ENCODE measurements at places on chromosomes 3 and 15.

DNA sequence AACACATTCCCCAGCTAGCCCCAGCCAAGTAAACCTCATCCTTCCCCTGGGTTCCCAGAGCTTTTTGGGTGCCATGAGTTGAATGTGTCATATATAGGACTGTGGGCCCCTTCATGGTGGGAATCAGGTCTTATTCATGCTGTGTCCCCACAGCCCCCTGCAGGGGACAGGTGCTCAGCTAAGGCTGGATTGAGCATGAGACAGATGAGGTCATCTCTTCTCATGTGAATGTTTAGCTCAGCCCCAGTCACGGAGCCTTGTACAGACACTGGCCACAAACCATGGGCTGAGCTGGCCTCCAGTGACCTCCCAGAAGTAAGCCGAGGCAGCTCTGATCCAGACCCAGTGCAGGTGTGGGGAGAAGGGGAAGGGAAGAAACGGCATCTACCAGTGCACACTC is 70.7 kb downstream of the C3orf70 start:
- no peak for DNase-seq

DNA sequence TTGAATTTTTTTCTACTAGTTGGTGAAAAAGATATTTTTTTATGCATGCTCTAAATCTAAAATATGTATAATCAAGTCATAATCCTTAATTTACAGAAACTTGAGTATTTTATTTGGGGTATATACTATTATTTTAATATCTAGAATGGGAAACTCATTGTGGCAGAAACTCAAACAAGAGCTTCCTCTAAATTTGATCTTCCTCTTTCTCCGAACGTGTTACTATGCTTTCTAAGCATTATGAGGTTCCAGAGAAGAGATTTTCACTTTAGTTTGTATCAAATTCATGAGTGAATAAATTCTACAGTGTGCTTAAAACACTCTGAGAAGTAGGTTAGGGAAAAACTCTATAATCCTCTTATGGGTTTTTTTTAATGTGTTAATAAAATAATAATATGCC is 173.1 kb downstream of the POTEB3 start:
- no peak for DNase-seq

DNA sequence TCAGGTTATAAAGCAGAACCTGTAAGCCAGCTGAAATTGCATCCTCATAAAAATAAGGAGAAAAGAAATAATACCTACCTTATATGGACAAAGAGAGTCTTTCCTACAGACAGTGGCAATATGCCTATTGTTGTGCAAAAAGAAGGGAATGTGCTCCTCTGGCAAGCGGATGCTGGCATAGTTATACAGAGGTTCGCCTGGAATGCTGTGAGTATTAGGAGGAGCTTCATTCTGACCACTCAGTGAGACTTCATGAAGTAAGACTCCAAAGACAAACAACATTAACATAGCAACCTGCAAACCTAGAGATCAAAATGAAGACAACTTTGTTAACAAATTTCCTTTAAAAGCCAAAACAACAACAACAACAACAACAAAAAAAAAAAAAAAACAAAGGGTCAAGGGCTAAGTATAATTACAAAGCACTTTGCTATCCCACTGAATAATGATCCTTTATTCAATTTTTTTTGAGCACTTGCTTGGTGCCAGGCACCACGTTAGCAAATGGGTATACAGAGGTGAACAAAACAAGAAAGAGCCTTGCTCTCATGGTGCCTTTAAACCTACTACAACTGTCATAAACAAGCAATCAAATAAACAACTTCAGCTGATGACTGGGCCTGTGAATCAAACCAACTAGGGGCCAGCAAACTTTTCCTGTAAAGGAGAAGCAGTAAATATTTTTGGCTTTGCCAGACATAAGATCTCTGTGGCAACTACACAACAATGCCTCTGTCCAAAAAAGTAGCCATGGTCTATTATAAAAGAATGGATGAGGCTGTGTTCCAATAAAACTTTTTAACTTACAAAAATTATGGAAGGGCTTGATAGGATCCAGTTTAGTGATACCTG is 3.7 kb downstream of the EOGT start:
- no peak for DNase-seq

- DNase-seq: no peak
Measured at GRCh38 chr3:71310359-71310979, 273.1 kb downstream of the FOXP1 start.

DNA sequence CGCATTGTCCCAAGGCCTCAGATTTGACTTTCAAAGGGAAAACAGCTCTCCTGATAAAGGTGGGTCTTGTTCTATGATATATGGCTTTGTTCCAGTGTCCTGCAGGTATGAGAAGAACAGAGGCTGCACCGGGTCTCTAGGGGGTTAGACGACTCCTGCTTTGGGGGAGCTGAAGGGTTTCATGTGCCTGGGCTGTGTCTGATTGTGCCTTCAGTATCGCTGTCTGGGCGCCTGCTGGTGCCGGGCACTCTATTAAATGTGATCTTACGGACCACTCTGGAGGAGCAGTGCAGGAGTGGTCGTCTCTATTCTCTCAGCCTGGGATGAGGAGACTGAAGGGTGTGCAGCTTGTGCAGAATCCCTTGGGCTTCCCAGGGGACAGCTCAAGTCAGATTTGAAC is 16.0 kb downstream of the PAQR5 start:
- no peak for DNase-seq

- DNase-seq: no peak
Measured at GRCh38 chr15:49187549-49188245, 17.6 kb downstream of the GALK2 start.

DNA sequence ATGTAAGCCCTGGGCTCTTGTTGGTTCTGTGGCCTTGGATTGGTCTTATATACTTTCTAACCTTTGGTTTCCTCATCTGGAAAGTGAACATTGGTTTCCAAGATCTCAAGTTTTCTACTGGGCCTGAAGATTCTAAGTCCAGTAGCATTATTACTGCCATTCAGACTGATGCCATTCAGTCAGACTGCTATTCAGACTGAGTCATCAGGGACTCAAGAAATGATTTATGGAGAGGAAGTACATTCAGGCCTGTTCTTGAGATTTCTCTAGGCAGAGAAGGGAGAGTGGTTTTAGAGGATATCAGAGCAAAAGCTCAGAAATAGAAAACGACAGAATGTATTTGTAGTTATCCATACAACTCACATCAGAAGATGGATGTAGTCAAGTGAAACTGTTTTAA is 557.2 kb downstream of the NR2F2 start:
- DNase-seq: no peak

DNA sequence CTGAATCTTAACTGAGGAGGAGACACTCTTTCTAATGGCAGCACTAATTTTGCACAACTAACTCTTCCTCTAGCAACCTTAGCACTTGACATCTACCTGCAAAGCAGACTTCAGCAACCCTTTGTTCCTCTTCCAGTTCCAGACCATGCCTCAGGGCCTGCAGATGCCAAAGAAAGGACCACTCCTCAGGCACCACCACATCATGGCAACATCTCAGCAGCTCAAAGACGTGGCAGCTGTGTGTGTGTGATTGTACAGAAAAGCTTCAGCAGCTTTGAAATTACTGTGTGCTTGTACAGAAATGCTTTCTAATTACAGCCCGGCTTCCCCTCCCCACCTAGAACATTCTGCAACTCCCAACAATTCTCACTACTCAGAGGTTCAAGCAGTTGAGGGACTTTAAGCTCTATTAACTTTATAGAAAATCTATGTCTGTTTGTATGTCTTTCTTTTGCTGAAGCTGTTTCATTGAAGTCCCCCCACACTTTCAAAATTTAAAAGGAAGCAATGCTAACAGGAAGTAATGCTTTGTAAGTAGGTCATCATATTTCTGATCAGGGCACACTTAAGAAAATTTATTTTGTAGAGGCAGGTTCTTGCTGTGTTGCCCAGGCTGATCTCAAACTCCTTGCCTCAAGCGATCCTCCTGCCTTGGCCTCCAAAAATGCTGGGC is 115.2 kb downstream of the CD47 start:
- DNase-seq: no peak

DNA sequence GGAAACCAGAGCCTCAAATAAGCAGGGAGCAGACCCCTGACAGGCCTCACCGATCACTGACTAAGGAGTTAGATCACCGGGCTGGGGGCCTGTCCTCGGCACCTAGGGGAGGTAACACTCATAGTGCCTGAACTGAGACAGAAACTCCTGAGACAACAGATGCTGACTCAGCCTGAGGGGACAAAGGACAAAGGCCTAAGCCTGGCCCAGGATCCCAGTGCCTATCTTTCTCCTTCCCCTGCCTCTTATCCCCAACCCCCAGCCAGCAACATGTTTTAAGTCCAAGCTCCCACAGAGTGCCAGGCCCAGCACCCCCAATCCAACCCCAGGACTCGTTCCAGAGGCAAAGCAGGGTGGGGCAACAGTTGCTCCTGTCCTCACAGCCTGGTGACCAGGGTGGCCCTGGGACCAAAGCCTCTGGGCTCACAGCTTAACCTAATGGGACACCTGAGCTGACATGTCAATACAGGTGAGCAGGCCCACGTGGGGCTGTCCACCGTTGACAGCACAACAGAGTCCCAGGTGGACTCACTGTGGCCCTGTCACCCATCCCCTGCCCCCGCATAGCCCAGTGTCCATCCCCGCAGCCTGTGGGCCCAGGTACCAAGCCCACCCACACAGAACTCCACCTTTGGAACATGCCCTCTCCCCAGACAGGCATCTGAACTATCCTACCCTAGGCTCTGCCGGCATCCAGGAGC is 37.4 kb downstream of the ADCY5 start:
- no peak for DNase-seq

GRCh38 chr3:55724821-55725220 is 237.7 kb upstream of the WNT5A start:
- no peak for DNase-seq
